ENCODE measurements at places on chromosomes 11 and 22.

DNA sequence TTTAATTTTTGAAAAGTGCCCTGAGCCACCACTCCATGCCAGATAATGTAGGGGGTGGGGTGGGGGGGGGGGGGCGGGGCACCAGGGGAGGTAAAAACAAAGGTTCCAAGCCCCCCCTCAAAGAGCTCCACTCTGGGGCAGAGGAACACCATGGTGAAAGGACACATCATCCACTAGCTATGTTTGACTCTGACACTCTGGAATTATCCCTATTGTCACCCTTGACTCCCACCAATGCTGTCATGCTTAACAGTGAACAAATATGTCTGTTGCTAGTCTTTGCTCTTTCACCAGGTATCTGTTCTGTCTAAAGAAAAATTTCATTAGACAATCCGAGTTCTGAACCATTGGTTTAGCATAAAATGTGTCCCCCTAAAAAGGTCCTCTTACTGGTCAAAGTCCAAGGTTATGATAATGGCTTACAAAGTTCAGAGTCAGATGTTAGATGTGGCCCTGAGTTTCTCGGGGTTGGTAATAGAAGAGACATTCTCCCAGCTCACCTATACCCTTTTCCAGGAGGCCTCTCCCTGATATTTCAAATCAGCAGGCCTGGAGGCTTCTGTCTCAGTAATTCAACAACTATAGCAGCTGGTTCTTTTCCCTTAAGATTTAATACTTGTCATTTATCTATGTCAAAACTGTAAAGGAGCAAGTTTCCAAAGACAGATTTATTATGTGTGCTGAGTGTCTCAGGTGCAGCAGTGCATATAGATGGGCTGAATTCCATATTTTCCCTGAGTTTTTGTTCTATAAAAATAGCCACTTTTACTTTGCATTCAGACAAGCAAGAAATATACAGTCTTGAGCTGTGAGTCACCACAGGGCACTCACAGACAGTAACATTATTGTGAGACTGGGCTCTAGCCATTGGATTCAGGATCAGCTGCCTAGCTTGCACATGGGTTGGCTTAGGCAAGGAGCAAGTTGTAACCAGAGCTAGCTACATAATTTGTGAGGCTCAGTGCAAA, 174.1 kb downstream of the CSNK2A3 start:
- no peak for DNase-seq

GRCh38 chr11:44778195-44779100, 51.7 kb downstream of the TSPAN18 start:
- DNase-seq, result no peak

GRCh38 chr11:116716621-116717020, 56.2 kb downstream of the BUD13 start:
- no peak for DNase-seq

GRCh38 chr11:68741463-68741862, 9.9 kb downstream of the TESMIN start:
- DNase-seq, result no peak

- DNase-seq, result no peak
Measured at GRCh38 chr22:19045094-19045493, 77.1 kb downstream of the DGCR2 start.

DNA sequence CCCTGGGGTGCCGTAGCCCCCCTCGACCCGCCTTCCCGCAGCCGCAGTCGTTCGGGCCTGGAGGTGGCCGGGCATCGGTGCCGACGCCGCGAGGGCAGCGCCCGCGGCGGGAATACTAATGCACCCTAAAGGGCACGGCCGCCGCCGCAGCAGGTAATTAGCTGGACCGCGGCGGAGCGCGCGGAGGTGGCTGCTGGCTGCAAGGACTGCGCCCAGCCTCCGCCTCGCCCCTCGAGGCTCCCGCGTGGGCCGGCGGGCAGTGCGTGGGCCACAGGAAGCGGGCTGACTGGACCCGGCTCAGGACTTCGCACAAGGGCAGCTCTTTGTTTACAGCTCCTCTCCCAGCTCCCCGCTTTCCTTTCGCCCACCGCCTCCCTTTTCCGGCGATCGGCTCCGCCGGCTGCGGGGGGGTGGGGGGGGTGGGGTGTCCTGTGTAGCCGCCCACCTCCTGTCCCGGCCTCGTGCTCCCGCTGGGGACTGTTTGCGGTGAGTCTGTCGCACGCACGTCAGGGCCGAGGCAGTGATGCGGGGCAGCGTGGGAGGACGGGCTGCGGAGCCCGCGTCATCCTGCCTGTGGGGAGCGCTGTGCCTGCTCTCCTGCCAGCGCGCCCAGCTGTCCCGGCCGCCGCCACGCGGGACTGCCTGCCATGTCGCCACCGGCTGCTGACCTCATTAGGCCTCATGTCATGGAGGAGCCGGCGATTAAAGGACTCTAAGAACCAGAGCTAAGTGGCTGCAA, 53.2 kb downstream of the GRIK4 start:
- peak; percentile 89 for DNase-seq

- DNase-seq, result no peak
Measured at GRCh38 chr22:47801541-47802245, 1039.2 kb downstream of the TBC1D22A start.

GRCh38 chr11:28339488-28339887, 231.3 kb downstream of the METTL15 start:
- DNase-seq, result no peak
